AG08395 (cell line): ENCODE measurements at places on chromosomes 12 and 14.

GRCh38 chr12:107138990-107139389 is 45.6 kb upstream of the CRY1 start:
- no peak for DNase-seq

DNA sequence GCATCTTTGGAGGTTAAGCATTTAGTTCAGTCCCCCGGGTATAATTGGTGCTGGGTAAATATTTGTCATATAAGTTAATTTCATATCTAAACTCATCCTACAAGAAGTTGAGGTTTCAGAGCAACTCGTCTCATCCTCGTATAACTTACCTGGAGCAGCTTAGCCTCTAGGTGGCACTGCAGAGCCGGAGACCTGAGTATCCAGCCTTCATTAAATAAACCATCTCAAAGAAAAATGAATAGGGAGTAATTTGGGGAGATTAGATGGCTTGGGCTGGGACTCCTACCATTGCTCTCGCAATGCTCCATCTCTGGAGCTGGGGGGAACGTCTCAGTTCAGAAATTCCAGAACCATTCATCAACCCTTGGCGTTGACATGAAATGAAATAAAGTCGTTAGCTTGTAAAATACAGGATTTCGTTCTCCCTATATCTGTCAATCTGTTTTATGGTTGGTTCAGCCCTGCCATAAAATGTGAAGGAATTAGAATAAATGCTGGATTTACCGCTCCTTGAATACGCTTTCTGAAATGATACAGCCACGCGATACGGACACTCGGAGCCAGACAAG is 122.9 kb upstream of the TMEM132D start:
- no peak for DNase-seq

DNA sequence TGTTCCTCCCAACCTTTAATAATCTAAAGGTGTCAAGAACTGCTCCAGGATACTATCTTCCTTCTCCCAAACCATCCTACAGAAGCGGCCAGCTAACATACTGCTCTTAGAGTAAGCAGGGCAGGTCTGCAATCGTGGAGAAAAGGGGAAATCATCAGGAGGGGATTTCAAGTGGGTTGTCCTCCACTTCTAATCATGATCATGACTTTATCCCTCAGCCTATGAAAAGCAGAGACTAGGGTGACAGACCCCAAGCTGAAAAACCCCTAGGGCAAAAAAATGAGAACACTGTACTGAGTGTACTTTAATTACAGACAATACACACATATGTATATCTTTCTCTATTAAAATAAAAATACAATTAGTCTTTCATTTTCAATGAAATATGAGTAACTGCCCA is 13.9 kb downstream of the DUSP16 start:
- no peak for DNase-seq

DNA sequence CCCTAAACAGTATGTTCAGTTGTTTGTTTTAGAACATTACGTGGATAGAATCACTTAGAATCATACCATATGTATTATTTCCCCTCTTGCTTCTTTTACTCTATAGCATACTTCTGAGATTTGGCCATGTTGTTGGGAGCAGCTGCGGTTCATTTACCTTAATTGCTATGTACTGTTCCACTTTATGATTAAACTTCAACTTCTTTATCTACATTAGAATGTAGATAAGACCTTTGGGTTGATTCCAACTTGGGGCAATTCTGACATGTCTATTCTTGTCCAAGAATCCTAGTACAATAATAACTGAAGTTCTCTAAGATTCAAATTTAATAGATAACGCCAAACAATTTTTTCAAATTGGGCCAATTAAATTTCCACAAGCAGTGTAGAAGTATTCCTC is 80.7 kb downstream of the GRIN2B start:
- no peak for DNase-seq

GRCh38 chr14:33271216-33271615 is 332.5 kb downstream of the NPAS3 start:
- no peak for DNase-seq

DNA sequence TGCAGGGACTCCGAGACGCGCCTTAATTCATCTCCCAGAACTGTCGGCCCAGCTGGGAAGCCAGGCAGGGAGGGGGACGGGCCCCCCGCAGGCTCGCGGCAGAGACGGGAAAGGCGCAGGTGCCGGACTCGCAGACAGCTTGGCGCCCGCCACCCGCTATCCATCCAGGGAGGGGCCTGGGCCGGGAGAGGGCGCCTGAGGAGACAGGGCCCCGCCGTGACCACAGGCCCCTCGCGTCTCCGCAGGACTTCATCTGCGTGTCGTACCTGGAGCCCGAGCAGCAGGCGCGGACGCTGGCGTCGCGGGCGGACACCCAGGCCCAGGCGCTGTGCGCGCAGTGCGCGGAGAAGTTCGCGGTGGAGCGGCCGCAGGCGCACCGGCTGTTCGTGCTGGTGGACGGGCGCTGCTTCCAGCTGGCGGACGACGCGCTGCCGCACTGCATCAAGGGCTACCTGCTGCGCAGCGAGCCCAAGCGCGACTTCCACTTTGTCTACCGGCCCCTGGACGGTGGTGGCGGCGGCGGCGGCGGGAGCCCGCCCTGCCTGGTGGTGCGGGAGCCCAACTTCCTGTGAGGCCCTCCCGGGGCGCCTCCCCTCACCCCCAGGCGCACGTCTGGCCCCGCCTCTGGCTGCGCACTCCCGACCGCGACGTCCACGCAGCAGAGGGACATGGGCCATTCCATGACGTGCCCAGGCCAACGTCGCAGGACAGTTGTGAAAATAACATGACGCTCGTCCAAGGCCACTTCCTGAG is 60.6 kb downstream of the LGMN start:
- DNase-seq, result no peak

- no peak for DNase-seq
Observed at GRCh38 chr12:52831251-52831650, 2.9 kb downstream of the KRT79 start.

DNA sequence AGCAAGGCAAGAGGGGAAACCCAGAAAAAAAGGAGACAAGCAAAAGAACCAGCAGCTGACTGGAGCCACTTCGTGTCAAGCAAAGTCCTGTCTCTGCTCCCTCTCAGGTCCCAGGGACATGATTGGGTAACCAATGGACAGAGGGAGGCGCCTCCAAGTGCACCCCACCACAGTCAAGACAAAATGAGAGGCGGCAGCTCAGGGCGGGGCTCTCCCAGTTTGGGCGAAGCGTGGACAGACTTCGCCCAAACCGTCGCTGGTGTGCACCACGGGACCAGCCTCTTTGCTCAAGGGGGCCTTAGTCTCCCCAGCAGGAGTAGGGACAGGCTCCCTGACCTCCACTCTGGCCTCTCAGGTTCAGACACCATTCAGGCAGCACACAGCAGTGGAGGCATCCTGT is 1.5 kb upstream of the BEGAIN start:
- no peak for DNase-seq

GRCh38 chr12:116370886-116371580 is 93.5 kb upstream of the MED13L start:
- DNase-seq, result peak; percentile 39

DNA sequence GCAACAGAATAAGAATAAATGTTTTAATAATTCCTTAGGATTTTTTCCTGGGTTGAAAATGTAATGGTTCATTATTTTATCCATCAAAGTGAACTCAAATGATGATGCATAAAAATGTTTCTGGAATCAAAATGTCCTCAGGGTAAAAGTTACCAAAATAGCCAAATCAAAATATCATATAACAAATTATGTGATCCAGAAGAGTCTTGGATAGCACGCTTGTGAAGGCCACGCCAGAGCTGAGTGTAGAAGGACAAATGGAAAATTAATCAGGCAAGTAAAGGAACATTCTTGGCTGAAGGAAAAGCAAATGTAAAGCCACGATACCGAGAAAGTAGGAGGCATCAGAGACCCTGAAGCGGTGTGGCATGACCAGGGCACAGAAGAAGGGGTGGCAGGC is 169.2 kb downstream of the CAPZA3 start:
- no peak for DNase-seq

GRCh38 chr12:15749937-15750336 is 39.3 kb downstream of the EPS8 start:
- no peak for DNase-seq

- DNase-seq, result no peak
Observed at GRCh38 chr12:121806009-121806545, 2.3 kb downstream of the SETD1B start.

- DNase-seq, result no peak
Observed at GRCh38 chr12:42534184-42534838, 55.2 kb downstream of the PRICKLE1 start.

DNA sequence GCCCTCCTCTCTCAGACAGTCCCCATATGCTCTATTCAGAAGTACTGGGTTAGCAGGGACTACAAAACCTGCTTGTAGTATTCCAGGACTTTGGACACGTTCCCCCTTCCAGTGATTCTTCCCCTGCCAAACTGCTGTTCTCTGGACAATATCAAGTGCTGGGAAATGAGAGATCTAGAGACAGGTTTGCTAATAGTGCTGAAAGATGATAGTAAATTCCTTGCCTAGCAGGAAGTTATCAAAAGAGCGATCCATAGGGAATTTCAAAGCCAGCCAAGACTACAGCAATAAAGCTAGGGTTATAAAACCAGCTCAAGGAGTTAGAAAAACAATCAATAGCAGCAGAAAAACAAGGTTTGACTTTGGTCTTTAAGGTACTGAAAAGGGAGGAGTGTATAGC is 15.2 kb downstream of the SLC7A8 start:
- DNase-seq, result no peak

GRCh38 chr12:39205969-39206368 is 237.0 kb downstream of the KIF21A start:
- DNase-seq, result no peak

GRCh38 chr14:105206873-105207272 is 25.8 kb upstream of the NUDT14 start:
- DNase-seq, result no peak

DNA sequence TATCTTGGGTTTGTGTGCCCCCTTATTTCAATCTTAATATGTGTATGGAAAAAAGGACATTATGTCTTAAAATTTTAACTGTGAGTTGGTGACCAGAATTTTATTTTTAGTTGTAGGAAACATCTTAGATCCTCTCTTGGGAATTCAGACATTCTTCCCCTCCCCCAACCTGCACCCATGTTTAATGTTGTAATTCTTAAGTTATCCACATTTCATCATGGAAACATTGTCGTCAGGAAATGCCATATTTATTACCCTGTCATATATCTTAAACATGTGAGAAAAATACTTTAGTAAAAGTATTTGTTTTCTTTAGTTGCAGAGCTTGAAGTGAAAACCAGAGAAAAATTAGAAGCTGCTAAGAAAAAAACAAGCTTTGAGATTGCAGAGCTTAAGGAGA is 30.3 kb downstream of the YEATS4 start:
- no peak for DNase-seq

DNA sequence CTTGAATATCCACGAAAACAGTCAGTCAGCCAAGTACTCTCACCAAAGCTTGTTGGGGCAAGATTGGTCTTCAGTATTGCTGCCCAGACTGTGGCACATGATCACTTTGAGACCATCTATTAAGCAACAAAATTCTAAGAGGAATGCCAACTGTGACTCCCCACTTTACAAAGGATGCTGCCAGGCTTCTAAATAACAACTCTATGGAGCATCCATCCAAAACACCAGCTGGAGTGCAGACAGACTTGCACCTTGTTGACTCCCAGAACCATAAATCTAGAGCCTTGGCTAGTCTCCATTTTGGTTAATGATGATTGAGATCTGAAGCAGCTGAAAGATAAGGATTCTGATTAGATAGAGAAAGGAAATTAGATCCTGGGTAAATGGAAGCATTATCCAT is 132.8 kb downstream of the DIO2 start:
- DNase-seq, result no peak

GRCh38 chr14:72625689-72626088 is 268.2 kb downstream of the DPF3 start:
- no peak for DNase-seq

- no peak for DNase-seq
Observed at GRCh38 chr14:103529383-103530365, 678 bp downstream of the TRMT61A start.

GRCh38 chr14:95885866-95886265 is 9.2 kb downstream of the TUNAR start:
- DNase-seq, result no peak

DNA sequence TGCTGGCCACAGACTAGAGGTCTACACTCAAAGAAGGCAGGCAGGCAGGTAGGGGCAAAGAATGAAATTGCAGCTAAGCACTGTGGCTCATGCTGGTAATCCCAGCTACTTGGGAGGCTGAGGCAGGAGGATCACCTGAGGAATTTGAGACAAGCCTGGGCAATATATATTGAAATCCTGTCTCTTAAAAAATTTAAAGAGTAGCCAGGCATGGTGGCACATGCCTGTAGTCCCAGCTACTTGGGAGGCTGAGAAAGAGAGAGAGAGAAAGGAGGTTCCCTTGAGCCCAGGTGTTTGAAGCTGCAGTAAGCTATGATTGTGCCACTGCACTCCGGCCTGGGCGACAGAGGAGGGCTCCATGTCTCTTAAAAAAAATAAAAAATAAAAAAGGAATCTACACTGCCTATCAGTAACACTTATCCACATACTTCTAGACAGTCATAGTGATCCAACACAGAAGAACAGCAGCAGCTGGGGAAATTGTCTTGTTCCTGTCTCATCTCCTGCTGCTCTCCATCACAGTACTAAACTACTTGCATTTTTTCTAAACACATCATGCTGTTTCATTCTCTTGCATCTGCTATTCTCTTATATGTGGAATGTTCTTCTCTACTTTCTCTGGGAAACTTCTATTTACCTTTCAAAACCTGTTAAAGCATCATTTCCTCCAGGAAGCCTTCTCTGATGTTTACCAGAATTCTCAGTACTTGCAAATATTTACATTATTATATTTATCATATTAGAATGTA is 57.2 kb downstream of the ATF7 start:
- peak; percentile 52 for DNase-seq

DNA sequence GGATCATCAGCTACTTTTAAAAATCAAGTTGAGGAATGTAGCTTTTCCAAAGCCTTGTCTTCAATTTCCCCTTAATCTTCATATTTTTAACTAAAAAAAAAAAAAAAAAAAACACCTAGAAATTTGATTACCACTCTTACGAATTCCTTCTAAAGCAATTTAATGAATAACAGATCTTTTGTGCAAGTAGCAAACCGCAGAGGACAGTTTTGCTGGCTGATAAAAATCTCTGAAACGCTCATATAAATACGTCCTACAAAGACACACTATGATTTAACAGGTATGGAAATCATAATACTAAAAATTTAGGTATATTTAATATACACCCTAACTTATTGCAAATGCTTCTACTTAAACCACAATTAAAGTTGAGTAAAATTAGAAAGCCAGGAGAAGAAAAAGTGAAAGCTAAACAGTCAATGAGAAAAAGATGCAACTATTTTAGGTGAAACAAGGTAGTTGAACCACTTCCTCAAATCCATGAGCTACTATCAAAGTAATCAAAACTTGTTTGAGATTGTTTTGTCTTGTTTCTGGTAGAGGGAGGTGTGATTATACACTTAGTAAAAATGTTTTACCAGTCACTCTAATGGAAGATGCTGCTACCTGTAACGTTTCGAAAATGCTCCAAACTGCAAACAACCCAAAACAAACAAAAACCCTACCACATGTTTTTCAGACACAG is 2.2 kb downstream of the PAWR start:
- no peak for DNase-seq
